Fibroblast of skin of right biceps (primary cell): ENCODE measurements at places on chromosomes 12 and 14.

DNA sequence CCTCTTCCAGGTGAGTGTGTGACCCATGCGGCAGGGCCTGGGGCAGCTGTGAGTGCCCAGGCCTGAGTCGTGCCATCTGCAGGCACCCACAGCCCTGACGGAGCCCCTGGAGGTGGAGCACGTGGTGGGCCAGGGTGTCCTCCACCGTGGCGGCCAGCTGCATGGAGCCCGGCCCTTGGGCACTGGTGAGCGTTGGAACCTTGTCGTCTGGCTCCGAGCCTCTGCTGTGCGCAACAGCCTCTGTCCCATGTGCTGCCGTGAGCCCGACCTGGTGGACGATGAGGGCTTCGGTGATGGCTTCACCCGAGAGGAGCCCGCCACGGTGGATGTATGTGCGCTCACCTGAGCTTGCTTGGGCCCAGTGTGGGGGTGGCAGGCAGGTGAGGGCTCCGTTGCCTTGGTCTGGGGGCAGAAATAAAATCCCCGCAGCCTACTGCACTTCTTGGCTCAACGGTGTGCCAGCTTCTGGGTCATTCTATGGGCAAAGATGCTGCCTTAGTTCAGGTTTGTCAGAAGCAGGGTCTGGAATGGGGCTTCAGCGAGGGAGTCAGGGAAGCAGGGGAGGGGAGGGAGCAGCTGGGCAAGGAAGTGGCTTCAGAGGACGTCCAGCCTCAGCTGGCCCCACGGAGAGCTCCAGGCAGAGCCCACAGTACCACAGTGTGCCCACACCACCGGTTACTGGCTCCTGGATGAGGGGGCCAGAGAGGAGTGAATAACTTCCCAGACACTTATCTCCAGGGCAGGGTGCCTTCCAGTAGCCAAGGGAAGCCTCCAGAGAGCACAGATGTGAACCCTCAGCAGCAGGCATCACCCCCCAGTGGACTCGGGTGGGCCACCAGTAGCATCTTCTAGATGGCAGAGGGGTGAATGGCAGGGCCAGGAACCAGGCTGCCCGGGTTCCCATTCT lies 1.2 kb upstream of the ARL6IP4 start:
- no peak for DNase-seq

GRCh38 chr12:57781244-57781643 lies 1.3 kb upstream of the TSFM start:
- no peak for DNase-seq

GRCh38 chr12:120140603-120141002 lies 24.1 kb upstream of the RAB35 start:
- DNase-seq: no peak

DNA sequence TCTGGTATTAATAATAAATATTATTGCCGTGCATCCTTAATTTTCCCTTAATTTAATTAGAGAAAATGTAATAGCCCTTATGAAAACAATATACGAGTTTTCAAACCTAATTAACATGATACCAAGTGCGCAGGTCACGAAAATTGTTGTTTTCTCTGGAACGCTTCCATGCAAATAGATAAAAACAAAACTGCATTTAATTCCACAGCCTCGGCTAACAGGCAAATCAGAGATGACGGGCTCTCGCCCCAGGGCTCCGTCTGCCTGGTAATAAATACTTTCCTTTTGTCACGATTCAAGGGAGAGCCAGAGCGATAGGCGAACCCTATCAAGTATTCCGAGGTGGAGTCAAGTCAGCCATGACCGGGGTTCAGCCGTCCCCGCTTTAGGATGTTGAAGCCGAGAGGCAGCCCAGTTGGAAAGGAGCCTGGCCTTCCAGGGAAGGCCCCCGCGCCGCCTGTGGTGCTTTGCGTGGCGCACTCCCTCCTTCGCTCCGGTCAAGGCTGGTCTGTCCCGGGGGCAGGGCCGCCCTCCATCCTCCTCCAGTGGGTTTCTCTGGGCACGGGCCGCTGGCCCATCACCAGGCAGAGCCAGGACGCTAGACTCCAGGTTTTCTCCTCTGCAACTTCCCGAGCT lies 137.8 kb upstream of the GSC start:
- DNase-seq: no peak

DNA sequence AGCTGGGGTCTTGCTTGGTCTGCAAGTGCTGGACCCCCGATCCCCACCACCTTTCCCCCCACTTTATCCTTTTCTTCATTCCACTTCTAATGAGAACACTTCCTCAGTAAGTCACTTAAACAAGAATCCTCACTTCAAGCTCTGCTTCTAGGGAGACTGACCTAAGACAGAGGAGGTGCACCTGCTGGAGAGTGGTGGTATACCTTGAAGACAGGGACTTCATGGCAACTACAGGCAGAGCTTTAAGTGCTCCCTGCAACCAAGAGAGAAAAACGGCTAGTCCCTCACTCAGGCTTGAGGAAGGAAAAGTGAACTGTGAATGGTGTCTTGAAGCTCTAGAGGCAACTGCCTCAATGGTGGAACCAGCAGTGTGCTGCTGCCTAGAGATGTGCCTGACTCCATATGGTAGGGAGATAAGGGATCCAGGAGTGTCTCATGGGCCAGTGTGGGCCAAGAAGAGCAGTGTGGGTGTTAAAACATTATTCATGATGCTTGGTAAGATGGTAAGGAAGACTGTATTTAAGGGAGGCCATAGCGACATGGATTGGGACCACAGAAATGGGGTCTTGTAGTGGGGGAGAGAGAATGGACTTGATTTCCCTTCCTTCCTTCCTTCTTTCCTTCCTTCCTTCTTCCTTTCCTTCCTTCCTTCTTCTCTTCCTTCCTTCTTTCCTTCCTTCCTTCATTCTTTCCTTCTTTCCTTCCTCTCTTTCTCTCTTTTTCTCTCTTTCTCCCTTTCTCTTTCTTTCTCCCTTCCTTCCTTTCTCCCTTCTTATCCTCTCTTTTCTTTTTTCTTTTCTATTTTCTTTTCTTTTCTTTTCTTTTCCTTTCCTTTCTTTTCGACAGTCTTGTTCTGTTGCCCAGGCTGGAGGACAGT lies 96.2 kb upstream of the NAP1L1 start:
- DNase-seq: no peak

DNA sequence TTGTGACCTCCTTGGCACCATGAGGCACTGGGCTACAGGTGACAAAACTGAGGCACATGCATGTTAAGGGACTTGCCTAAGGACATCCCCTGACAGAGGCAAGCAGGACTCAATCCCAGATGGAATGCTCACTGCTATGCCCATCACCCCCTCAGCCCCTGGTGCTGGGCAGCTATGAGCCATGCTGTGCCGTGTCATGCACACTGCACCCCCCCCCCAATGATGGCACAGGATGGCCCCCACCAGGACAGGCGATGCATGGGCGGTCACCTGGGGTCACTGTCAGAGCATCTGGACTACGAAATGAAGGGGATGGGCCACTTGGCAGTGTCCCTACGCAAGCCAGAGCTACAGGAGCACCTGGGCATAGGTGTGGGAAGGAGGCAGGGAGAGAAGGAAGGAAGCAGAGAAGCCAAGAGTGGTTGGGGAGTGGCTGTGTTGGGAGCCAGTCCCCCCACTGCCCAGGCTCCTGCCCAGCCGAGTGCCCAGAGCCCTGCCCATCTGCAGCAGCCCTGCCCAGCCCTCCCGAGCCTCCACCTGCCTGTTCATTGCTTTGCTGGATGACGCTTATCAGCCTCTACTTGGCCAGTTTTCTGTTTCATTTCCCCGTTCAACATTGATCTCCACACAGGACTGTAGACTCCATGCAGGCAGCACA lies 84.9 kb upstream of the DIO3 start:
- DNase-seq: no peak

DNA sequence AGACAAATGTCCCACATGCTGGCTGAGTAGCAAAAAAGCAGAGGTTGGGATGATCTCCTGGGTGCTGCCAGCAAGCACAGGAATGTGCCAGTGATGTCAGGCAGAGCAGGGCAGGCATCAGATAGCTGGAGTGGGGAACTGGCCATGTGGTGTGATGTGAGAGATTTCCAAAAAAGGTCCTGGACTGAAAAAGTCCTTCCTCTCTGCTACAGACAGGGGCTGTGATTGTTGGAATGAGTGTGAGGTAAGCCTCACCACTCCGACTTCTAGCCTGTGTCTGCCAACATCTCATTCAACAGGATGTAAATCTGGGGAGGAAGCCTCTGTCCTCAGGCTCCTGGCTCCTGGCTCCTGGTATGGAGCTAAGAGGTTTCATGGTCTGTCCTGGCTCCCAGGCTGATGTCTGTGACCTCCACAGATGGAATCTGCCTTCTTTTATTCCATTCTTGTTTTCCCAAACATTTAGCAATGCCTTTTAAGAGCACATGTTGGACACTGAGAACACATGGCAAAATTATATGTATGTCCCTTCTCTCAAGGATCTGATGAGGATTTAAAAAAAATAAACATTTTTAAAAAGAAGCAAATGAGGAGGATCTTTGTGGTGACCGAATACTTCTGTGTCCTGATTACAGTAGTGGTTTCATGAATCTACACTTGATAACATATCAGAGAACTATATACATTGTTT lies 50.1 kb upstream of the STK38L start:
- peak; percentile 93 for DNase-seq

DNA sequence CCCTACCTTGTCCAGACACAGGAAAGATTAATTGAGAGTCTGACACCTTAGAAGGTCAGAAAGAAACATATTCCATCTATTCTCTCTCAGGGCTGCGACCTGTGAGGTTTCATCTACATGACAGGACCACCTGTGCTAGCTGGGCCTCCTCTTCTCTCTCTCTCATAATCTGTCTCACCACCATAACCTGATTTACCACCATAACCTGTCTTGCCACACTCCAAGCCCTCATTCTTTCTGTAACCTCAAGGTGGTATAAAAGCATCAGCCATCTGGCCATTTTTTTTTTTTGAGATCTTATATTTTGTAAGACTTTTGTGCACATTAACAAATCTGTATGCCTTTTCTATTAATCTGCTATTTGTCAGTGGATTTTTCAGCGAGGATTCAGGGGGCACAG lies 75.5 kb downstream of the ACADS start:
- no peak for DNase-seq

DNA sequence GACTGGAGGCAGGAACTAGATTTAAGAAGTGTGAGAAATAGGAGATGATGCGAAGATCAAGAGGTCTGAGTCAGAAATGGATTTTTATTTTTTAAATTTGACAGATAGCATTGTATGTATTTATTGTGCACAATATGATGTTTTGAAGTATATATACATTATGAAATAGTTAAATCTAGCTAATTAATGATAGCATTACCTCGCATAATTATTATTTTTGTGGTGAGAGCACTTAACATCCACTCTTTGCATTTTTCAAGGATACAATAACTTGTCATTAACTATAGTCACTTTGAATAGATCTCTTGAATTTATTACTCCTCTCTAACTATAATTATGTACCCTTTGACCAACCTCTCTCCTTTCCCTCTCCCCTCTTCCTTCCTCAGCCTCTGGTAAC lies 3.7 kb downstream of the SMOC1 start:
- no peak for DNase-seq

DNA sequence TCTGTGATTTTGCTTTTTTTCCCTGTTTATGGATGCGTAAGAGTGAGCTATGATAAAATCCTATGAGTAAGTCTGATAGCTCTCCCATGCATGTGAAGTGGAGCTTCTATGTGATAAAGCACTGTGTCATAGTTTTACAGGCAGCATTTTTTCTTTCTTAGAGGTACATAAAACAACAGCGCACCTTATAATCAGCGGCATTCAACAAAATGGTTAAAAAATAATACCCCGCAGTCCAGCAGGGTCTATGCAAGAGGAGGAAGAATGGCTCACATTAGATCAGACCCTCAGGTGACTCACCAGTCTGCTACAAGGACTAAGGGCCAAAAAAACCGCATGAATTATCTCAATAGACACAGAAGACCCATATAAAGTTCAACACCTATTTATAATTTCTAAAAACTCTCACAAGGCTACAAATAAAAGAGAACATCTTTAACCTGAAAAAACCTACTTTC lies 33.0 kb upstream of the TMEM179 start:
- DNase-seq: no peak

DNA sequence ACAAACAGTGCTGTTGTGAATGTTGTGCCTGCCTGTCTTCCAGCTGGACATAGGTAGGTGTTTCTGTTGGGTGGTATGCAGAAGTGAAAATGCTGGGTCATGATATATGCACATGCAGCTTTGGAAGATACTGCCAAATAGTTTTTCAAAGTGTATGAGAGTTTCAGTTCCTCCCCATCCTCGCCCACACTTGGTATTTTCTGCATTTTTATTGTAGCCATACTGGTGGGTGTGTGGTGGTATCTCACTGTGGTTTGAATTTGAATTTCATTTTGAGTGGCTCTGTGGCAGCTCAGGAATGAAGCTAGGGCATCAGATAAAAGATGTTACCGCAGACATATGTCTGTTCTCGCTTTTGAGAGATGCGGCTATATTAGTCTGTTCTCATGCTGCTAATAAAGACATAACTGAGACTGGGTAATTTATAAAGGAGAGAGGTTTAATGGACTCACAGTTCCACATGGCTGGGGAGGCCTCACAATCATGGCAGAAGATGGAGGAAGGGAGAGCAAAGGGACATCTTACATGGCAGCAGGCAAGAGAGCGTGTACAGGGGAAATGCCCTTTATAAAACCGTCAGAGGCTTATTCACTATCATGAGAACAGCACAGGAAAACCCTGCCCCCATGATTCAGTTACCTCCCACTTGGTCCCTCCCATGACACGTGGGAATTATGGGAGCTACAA lies 183.1 kb downstream of the CAND1 start:
- no peak for DNase-seq

DNA sequence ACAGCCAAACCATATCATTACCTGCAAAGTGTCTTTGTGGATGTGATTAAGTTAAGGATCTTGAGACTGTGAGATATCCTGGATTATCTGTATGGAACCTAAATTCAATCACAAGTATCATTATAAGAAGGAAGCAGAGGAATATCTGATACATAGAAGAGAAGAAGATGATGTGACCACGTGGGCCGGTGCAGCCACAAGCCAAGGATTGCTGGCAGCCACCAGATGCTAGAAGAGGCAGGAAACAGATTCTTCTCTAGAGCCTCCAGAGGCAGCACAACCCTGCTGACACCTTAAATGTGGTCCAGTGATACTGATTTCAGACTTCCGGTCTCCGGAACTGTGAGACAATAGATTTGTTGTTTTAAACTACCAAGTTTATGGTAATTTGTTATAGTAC lies 6.1 kb upstream of the IFI27L2 start:
- no peak for DNase-seq

DNA sequence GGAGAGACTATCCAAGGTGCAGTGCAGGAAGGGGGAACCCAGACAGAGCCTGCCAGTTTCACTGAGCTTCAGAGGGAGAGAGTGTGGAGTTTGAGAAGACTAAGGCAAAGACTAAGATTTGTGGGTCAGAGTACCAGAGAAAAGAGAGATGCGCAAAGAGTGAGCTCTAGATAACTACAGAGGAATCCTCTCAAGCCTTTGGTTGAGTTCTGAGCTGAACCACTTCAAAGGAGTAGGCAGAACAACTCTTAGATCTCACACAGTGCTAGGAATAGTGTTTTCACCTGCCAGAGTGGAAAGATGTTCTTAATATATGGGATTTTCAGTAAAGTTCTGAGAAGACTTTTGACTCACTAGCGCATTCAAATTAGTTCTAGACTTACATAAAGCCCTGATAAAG lies 10.7 kb upstream of the M6PR start:
- DNase-seq: no peak

GRCh38 chr12:125824276-125824675 lies 759.0 kb downstream of the AACS start:
- DNase-seq: no peak

- DNase-seq: no peak
Observed at GRCh38 chr12:128361400-128361995, 94.5 kb downstream of the TMEM132C start.
